ENCODE measurements at places on chromosomes 2 and 18.

DNA sequence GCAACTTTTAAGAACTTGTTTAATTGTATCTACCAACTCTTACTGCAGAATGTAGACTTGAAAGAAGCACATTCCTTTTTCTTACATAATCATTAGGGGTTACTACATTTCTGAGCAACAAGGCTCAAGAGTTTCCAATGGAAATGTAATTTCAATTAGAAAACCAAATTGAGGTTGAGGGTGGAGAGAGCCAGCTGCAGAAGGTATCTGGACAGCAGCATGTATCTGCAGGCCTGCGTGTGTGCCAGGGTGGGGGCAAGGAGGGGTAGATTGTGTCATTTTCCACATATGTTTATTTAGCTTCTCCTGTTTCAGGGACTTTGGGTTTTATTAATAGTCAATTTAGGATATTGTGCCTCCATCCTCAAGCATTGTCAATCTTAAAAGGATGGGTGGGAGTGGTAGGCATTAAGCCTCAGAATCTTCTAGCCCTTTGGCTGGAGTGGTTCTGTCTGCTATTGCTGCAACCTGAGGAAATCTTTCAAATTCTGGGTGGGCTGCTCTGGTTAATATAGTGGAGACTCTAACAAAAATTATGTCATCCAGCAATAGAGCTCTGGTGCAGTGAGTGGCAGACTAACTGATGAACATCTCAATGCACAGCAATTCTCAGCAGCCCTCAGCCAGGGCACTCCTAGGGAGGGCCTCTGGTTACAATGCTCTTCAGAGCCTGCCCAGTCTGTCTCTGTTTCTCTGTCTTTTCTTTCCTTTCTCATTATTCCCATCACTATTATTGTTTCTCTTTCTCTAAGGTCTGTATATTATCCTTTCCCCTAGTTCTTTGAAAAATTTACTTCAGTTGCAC is 151.4 kb downstream of the RPIA start:
- no peak for DNase-seq

DNA sequence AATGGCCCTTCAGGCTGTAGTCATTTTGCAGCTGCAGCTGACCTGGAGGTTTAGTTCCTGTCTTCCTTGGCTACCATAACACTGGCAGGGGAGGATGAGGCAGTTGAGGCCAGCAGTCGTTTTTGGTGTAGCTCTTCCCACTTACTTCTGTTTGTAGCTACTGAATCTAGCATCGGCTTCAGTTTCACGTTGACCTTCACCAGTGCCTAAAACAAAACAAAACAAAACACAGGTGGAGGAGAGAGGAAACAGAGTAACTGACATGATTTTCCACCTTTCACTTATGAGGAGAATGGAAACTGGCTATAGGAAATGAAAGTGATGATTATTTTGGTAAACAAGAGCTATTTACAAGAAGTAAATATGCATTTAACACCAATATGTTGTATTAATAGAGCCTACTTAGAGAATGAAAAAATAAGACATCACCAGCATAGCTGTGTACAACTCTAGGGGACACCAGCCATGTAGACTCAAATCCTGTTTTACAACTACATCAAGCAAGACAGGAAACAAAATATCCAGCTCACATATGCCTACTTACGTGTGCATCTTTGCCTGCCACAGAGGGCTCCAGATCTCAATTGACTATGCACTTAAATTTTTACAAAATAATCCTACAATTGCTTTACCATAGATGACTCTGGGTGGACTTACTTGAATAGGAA is 236.9 kb downstream of the AGPS start:
- DNase-seq = no peak

DNA sequence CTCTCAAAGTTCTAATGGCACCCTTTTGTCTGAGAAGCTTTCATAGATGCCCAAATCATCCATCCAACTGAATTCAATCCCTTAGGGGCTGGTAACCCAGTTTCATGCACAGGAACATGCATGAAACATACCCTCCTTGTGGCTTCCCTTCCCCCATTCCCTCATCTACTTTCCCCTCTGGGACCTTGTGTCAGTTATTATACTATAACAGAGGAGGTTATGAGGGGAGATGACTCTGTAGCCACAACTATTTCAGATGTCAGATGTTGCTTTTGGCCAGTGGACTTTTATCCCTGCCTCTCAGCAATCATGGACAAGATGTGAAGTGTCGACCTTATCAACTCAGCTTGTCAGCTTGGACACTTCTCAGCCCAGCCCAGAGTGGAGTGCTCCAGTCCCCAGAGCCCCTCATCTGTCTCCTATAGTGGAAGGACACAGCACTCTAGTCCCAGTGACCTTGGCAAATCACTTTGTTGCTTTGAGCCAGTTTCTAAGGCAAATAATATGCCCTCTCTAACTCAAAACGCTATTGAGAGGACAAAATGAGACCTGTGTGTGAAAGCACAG is 8.4 kb downstream of the DHRS9 start:
- DNase-seq = no peak

DNA sequence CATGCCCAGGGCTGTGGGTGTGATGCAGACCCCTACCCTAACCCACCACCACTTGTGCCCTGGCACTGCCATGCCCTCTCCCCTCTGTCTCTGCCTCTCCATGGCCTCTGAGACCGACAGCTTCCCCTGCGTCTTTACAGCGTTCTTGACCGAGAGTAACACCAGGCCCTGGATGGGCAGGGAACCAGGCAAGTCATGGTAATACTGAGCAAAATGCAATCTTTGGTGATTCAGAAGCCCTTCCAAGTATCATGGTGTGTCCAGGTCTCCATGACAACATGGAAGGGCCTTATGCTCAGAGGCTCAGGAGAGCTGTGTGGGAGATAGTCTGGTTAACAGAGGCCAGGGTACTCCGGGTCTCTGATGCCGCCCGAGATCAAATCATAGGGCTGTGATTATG is 176.1 kb downstream of the KLHL29 start:
- no peak for DNase-seq

DNA sequence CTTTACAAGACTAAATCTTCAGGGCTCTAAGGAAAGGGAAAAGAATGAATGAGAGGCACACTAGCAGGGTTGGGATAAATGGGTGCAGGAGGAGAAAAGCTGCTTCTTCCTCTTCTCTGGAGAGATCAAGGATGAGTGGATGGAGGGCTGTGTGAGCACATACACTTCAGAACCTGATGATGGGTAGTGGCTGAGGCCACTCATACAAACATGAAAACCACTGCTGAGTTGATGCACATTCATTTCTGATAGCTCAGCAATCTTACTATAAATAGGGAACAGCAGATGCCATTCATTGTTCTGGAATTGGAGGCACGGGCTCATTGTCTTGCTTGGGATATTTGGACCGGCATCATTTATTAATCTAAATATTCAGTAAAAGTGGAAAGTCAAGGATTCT is 152.4 kb upstream of the KCTD1 start:
- no peak for DNase-seq

- no peak for DNase-seq
Observed at GRCh38 chr2:207061181-207061580, 104.6 kb downstream of the KLF7 start.

- no peak for DNase-seq
Observed at GRCh38 chr2:129469389-129469788, 510.1 kb upstream of the RAB6C start.

GRCh38 chr2:179936141-179936540 is 71.0 kb downstream of the CWC22 start:
- no peak for DNase-seq

DNA sequence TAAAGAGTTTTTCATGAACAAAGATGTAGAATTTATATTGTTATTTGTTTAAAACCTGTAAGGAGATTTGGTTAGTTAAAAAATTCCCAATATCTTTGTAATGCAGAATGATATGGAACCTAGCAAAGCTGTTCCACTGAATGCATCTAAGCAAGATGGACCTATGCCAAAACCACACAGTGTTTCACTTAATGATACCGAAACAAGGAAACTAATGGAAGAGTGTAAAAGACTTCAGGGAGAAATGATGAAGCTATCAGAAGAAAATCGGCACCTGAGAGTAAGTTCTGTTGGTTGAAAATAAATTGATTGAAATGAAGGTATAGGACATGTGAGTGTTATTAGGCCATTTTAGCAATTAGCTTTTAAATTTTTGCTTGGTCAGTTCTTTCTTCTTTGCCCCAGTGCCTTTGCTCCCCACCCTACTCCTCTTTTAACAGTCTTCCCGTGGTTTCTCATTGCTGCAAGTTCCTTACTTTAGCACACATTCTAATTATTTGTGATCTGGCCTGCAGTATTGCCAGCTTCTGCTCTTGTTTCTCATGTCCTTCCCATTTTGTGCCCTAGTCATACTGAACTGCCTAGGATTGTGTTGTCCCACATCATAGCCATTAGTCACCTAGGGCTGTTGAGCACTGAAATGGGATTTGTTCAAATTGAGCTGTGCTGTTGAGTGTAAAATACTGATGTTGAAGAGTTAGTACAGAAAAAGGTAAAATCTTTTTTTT is 36.6 kb downstream of the VAPA start:
- no peak for DNase-seq

- DNase-seq = no peak
Observed at GRCh38 chr2:119650846-119651370, 28.1 kb upstream of the TMEM177 start.

- no peak for DNase-seq
Observed at GRCh38 chr2:146873056-146873455, 971.8 kb upstream of the ACVR2A start.

- no peak for DNase-seq
Observed at GRCh38 chr2:165044505-165045303, 89.4 kb upstream of the SLC38A11 start.

DNA sequence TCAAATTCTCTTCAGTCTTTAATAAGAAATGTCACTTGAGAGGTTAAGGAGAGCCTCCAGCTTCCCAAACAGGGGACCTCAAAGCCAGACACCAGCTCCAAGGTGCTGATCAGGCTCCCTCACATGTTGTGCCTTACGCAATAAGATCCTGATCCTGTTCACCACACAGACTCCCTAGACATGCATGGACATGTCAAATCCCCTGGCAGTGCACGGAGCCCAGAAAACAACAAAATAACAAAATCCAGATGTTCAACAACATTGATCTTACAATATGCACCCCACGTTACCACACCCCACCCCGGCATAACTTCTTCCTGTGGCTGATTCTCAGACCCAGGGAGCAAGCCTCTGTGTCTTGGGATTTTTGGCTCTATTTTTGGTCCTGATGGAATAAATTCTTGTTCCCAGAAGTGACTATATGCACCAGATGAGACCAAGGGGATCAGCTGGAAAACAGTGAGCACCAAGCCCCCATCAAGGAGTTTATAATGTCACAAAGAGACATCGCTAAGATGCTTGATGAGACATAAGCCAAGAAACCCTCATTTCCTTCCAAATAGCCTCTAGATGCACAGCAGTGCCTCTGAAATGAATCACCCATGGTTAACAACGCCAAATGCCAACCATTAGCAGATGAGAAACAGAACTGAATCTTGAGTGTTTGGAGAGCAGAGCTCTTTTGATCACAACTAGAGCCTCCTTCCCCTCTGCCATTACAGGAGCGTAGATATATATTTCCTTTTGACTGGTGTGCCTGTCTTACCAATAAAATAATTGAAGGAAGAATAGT is 198.2 kb downstream of the PRKCE start:
- DNase-seq = no peak
